Fibroblast of skin of left biceps (primary cell): ENCODE measurements at places on chromosomes 7 and 10.

DNA sequence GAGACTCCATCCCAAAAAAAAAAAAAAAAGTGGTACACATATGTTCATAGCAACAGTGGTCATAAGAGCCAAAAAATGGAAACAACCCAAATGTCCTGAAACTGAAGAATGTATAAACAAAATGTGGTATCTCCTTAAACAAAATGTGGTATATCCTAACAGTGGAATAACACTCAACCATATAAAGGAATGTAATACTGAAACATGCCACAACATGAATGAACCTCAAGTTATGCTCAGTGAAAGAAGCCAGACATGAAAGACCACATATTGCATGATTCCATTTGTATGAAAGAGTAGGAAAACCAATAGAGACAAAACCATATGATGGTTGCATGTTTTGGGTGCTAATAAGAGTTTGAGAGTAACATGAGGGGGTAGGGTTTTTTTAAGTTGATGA, 3.1 kb downstream of the GJC3 start:
- DNase-seq, result no peak

DNA sequence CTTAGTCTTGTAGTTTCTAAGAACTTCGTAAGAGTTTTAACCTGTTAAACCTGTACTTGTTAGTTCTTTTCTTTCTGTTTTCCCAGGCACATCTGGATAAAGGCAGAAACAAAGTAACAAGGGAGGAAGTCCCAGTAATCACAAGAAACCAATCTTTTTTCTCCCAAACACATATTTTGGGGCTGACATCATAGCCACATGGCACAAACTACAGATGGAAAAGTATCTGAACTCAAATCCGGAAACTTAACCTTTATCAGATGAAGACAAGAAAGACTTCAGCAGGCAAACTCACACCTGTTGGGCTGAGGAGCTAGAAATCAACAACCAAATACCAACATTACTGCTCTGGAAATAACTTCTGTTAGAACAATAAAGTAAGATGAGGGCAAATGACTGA, 67.1 kb downstream of the CUBN start:
- no peak for DNase-seq

- no peak for DNase-seq
Observed at GRCh38 chr10:110175406-110175805, 32.0 kb upstream of the MXI1 start.

DNA sequence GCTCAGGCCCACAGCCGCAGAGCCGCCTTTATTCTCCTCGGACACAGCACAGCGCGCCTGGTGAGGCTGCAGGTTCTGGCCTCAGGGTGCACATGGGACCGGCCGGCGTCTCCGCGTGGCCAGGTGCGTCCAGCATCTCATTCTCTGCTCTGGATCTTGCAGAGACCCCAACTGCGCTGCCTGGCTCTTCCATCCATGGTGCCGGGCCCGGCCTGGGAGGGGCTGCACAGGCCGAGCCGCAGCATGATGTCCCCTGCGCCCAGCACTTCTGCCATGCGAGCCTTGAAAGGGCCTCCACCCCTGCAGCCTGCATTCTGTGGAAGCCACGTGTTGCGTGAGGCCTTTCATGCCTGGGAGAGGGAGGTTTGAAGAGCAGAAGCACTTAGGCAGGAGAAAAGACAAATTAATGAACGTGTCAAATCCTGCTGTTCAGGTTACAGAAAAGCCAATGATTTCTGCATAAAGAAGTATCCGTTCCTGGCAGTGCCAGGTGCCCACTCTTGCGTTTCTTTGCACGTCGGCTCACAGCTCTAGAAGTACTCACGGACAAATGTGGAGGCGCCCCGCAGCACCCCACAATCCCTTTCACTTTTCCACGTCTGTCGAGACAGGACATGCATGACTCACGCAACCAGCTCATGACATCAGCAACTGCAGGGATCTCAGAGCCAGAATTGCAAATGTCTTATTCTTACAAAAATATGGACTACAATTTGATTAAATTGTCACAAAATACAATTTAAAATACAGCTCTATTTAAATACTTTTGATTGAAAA, 571.4 kb downstream of the DNAJB6 start:
- DNase-seq, result no peak

DNA sequence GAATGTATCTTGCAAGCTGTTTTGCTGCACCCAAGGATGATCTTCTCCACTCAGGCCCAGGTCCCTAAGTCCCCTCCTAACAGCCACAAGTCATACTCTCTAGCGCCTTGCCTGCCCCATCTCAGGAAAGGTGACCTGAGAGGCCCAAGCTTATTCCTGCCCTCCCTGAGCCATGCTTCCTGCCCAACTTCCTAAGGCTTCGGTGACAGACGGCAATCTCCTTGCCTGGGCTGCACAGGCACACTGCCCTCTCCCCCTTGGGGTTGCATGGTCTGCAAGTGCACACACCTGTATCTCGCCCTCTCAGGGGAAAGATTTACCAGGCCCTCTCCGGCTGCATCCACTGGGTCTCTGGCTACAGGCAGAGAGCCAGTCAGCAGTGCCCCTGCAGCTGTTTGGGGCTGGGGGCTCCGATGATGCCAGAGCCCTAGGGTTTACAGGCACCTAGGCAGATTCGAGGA, 771 bp upstream of the ADIRF start:
- DNase-seq, result no peak

DNA sequence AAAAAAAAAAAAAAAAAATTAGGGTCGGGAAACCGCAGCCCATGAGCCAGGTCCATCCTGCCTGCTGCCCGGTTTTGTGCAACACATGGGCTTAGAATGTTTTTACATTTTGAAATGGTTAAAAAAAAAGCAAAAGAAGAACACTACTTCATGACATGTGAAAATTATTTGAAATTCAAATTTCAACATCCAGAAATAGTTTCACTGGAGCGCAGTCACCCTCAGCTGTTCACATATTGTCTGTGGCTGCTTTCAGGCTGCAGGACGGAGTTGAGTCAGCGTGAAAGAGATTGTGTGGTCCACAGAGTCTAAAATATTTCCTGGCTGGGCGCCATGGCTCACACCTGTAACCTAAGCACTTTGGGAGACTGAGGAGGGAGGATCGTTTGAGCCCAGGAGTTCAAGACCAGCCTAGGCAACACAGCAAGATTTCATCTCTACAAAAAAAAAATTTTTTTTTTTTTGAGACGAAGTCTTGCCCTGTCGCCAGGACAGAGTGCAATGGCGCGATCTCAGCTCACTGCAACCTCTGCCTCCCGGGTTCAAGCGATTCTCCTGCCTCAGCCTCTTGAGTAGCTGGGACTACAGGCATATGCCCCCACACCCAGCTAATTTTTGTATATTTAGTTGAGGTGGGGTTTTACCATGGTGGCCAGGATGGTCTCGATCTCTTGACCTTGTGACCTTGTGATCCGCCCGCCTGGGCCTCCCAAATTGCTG, 63.9 kb upstream of the ECHDC3 start:
- peak; percentile 38 for DNase-seq

DNA sequence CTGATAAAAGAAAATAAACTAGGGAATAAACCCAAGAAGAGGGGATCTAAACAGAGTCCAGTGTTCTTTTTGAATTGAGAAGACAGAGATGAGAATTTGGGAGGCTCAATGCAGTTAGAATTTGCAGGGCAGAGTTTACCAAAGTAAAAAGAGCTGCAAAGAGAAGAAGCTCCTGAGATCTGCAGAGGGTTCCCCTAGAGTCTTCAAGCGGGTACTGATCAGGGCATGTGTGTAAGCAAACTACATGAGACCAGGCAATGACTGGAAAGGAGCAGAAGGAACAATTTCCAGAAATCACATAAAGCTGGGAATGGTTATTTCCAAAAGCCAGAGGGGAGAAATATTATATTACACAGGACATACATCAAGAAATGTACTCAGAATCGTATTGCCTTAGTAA, 58.1 kb upstream of the TES start:
- DNase-seq, result no peak

GRCh38 chr7:110637252-110637651, 453.7 kb upstream of the LRRN3 start:
- no peak for DNase-seq

DNA sequence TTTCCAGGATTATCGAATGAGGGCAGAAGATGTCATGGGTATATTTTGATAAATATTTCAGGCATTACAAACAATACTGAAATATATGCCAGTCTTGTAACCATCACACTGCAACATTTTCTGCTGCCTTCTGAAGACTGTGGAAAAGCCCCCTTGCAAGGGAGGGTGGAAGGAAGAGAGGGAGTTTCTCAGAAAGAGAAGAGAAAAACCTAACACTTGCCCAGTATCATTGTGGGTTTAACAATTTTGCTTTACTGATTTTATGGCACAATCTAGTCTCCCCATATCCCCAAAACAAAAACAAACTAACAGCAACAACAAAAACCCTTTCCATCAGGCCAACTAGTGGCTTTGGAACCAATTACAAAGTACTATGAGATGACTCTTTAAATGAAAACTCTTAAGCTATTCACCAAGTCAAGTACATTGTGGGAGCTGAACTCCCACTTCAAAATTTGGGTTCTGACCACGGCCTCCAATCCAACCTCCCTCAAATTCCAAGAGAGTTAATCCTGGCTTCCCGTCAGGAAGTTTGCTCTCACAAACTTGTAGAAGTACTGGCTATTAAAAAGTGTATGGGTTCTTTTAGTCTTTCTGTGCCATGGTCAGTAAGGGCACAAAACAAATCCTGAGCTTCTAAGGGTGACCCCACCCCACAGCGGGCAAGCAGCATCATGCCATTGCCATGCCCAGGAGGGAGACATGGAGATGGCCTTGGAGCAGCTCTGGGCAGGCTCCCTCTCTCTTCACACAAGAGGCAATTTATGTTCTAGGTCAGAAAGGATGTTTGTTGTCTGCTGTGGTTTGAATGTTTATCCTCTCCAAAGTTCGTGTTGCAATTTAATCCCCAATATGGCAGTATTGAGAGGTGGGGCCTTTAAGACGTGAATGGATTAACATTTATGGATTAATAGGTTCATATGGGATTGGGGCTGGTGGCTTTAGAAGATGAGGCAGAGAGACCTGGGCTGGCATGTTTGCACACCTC, 96.3 kb downstream of the JAZF1 start:
- DNase-seq, result no peak

GRCh38 chr7:27179030-27179429, 4.9 kb upstream of the HOXA10 start:
- DNase-seq, result no peak

- DNase-seq, result no peak
Observed at GRCh38 chr10:61024856-61025201, 80.8 kb upstream of the RHOBTB1 start.
